NCI-H1092 treated with DMSO at 0.1 percent for 48 hours (cell line): ENCODE measurements at places on chromosomes 4 and X.
A peak's percentile ranks its signal among the peaks of the same experiment; 100 is the strongest.

- peak; percentile 10 for DNase-seq
These were observed 73.8 kb upstream of the FREM3 start for GRCh38 chr4:143773998-143774895.

DNA sequence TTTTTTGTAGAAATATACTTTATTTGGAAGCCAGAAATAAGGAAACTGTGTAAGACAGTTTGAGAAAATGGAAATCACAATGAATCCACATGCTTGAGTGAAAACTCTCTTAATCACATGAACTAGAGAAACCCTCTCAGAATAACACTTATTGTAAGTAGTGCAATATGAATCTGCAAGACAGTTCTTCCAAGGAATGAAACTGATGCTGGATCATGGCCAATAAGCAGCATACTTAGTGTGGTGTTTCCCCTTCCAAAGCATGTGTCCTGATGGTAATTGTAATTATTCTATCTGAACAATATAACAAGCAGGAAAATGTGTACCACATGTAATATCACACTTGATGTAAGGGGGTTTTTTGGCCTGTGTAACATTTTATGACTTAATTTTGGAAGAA is 1870.5 kb upstream of the TENM3 start:
- DNase-seq = no peak

DNA sequence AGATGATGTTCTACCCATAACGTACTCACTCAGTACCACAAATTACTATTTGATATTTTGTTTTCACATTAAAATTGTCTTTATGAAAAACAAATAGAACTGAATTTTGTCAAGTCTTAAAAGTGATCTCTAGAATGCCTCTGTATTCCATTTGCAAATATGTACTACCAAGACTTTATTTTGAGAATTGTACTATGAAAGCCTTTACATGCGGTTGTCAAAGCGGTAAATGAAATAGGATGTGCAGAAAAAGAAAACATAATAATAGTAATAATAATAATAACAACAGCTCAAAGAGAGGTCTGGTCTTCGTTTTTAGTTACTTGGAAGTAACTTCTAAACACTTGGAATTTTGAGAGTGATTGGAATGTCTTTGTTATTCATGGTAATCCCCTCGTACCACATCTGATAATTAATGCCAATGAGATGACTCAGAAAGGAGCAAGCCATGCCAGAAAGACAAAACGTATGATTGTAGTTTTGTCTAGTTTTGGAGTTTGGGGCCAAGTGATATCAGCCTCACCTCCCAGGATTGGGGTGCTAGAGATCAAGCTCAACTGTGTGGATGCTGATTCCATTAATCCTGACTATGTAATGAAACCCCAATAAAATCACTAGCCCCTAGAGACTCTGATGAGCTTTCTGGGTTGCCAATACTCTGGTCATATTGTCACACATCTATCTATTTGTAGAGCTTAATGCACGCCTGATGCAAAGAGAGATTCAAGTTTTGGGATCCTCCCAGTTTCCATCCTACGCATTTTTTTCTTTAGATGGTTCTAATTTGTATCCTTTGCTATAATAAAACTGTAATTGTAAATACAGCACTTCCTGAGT is 20.2 kb upstream of the CTSO start:
- DNase-seq = no peak

DNA sequence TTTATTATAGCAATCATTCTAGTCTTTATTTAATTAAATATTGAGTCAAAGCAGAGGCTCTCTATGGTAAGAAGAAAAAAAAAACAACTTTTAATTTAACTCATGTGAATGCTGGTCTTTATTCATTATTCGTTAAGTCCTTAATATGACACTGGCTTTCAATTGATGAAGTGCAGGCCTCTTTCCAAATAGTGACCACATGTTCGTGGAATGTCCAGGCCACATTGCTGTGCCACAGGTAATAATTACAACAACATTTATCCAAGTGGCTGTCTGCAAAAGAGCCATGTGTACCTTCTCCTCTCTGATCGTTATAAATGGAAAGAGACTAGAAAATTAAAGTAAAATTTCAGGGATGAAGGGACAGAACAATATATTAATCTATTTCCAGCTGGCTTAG is 220.1 kb upstream of the PABPC4L start:
- no peak for DNase-seq

GRCh38 chr4:18816228-18816895 is 794.8 kb upstream of the LCORL start:
- DNase-seq = no peak

GRCh38 chr4:41881981-41882624 is 53.1 kb upstream of the TMEM33 start:
- no peak for DNase-seq

GRCh38 chr4:175739612-175740011 is 72.5 kb downstream of the GPM6A start:
- DNase-seq = no peak

DNA sequence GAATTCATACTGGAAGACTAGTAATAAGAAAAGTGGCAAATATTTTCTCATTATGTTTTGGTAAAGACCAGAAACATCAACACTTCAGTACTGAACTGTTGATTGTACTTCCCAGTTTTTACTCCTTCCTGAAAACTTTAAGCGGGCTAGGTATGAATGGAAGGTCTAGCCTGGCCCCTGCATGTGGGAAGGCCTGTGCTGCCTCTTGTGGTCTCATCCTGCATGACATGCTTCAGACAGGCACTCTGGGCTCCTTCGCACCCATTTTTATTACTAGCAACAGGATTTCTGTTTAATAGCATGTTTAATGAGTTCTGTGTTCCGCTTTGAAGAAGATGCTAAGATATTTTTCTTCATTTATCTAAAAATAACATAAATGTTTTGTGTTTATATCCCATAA is 279.1 kb downstream of the ANK2 start:
- no peak for DNase-seq

GRCh38 chr4:30538794-30539193 is 181.4 kb upstream of the PCDH7 start:
- DNase-seq = no peak

DNA sequence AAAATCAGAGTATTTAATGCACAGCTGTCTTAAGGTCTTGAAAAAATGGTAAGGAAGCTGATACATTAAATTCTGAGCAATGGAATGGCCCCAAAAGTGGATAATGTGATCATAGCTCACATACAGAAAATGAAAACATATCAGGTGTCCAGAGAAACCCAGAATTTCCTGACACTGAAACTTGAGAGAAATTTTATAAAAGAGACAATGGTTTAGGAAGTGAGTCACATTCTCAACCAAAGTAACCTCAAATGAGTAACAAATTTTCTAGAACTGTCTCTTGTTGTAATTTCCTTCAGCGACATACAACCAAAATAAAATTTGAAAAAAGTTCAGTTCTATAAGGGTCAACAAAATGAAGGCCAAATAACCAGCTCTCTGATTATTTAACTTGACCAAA is 37.4 kb upstream of the PACRGL start:
- DNase-seq = no peak

GRCh38 chr4:86302830-86303229 is 57.0 kb downstream of the MAPK10 start:
- DNase-seq = no peak

DNA sequence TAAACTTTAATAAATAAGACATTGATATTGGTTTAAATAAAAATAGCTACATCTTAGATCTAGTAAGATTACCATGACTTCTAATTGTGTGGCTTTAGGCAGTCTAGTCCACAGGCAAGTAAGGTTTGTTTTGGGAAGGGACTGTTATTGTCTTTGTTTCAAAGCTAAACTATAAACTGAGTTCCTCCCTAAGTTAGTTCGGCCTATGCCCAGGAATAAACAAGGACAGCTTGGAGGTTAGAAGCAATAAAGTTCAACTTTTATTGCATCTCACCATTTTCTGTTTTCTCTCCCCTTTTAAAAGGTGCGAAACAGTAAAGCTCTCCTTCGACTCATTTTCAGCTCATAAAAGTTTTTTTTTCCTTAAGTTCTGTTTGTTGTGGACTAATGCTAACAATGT is 70.4 kb upstream of the S100G start:
- DNase-seq = no peak

DNA sequence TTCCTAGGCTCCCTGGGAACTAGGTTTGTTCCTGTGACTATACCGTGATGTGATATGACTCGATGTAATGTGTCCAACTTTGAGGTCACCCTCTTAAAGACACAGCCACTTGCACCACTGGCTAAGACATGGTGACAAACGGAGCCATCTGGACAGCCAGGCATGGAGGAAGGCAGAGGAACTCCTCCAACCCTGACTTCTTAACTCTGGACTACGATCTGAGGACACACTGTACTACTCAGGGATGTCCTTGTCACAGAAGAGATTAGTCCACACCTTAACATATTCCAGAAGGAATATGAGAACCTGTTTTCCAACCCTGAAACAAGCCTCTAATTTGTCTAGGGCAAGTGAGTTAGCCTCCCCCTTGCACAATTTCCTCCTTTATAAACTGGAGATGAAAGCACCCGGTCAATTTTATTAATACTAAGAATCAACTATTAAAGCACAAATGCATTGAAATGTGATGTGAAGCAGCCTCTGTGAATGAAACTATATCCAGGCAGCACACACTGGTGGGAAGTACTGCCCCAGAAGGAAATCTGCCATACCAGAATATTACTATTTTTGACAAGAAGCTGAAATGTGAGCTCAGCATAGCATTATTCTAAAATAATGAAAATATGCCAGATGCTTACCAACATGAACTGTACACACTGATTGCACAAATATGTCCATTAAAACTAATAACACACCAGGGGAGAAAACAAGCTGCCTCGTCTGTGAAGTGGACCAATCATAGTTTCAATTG is 47.3 kb downstream of the TSPAN5 start:
- DNase-seq = no peak

DNA sequence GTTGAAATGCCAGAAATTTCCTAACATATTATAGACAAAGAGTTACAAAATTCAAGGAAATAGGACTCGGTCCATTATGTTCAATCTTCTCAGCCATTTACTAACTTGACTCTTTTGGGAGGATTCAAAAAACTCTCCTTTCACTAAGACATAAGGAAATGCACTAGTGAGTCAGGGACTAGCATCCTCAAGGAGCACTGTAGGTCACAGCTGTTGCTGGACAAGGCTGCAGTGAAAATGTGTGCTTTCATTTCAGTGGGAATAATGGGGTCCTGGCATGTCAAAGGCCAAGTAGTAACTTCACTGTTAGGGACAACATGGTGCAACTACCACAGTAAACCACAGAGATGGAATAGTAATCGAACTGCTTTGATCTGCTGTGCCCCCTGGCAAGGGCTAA is 56.9 kb upstream of the ABCG2 start:
- no peak for DNase-seq

DNA sequence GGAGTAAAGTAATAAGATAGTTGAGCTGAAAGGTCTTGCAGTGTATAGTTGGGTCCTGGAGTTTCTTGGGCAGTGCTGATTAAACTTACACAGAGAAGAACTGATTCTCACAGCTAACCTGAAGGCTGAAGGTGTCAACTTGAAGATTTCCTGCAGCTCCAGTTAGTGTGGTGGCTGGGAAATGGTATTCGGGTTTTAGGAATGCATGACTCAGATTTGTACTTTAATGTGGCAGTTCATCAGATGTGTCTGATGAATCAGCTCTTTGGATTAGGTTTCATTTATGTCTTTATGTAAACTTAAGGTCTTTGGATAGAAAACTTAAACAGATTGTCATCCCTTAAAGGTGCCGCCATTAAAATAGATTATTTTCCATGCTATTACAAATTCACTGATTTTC is 200.0 kb downstream of the IL1RAPL1 start:
- DNase-seq = no peak

- DNase-seq = no peak
These were observed 42.4 kb upstream of the AGA start for GRCh38 chr4:177484613-177485021.

- no peak for DNase-seq
These were observed 14.3 kb downstream of the PRSS12 start for GRCh38 chr4:118338518-118338917.

DNA sequence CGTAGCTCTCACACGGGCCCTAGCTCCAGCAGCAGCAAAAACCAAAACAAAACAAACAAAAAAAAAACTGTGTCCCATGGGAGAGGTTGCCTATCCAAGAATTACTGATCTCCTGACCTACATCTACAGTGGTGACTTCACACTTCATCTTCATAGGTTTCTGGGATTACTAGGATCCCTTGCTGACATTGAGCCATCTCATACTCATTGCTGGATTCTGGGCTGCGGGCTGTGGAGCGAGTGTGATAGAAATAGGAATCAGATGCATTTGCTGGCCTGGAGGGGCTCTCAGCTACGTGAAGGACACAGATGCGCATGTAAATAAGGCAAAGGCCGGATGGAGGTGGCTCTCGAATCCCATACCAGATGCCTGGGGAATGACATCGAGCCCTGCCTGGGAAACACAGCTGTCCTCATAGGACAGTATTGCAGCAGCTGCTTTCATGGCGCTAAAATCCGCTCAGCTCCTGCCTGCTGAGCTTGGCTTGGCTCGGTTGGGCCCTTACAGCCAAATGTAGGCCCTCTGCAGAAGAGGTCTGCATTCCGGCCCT is 41.7 kb downstream of the CNGA2 start:
- no peak for DNase-seq

DNA sequence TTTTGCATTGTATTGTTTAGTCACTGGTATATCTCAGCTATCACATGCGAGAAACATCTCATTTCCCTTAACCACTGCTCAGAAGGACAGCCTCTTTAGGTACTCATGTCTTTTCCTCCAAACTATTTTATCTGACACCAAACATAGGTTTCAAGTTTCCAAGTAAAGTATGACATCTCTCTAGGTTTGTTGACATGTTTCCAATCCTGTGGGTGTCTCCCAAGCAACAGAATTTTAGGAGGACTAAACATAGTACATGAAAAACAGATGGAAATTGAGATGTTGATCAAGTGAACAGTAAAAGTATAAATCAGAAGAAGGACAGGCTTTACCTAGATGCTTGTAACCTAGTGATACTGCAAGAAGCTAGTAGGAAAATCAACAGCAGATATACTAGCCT is 371.4 kb downstream of the DTHD1 start:
- DNase-seq = no peak

DNA sequence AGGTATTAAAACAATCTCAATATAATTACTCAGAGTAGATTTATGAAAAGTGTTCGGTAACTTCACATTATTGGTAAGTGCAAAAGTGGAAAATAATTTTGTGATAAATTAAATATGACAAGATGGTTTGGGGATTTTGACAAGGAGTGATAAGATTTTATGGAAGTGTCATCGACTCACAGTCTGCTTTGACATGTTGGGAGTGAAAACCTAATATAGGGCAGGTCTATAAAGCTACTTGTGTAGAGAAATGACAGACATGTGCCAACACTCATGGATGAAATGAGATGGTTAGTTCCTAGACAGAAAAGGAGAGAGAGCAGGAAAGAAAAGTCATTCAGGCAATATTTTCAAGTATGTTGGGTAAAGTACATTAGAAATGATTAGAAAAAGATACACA is 456.8 kb downstream of the TRAM1L1 start:
- no peak for DNase-seq
